ENCODE measurements at places on chromosomes 3 and 15.

DNA sequence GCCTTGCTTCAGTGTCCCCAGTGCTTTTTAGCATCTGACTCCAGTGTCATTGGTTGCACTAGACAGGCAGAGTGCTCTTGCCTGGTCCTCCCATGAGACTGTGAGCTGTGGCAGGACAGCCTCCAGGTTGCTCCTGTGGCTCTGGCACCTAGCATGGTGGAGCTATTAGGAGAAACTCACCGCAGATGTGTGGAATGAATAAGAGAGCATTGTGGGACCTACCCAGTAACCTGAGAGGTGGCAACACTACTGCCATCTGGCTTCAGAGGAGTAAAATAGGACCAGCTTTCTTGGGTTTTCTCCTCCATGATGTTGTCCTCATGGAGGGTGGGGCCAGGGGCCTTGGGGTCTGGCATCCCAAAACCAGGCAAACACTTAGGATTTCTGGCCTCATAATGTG, 183.6 kb downstream of the EPHB1 start:
- no peak for DNase-seq

DNA sequence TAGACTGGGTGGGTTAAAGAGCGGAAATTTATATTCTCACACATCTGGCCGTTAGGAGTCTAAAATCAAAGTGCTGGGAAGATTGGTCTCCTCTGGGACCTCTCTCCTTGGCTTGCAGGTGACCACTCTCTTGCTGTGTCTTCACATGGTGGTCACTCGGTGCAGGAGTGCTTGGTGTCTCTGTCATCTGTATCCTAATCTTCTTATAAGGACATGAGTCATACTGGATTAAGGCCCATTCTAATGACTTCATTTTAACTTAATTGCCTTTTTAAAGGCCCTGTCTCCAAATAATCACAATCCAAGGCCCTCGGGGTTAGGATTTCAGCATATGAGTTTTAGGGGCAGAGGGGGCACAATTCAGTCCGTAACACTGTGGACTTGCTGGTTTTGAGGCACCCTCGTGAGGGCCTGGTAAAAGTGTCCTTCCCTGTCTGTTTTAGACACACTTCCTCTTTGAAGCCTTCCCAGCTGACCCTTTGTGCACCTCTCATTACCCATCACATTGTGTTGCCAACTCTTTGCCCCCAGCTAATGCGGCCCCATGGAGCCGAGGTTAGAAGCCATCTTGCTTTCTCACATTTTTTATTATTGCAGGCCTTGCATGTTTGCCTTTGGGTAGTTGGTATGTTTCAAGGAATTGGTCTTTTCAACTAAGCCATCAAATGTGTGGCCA, 3.2 kb downstream of the XYLB start:
- no peak for DNase-seq

- DNase-seq, result peak; percentile 57
Measured at GRCh38 chr3:111539351-111540331, 2.4 kb upstream of the CD96 start.

- DNase-seq, result no peak
Measured at GRCh38 chr15:79957741-79958140, 13.3 kb downstream of the BCL2A1 start.

DNA sequence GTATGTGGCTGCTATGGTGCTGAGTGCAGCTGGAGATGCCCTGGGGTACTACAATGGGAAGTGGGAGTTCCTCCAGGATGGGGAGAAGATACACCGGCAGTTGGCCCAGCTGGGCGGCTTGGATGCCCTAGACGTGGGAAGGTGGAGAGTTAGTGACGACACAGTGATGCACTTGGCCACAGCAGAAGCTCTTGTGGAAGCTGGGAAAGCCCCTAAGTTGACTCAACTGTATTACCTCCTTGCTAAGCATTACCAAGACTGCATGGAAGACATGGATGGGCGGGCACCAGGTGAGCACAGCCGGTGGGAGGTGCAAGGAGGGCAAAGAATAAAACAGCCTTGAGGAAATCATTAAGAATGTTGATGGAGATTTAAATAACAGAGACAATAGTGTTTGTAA, 2.9 kb downstream of the ADPRH start:
- DNase-seq, result no peak

DNA sequence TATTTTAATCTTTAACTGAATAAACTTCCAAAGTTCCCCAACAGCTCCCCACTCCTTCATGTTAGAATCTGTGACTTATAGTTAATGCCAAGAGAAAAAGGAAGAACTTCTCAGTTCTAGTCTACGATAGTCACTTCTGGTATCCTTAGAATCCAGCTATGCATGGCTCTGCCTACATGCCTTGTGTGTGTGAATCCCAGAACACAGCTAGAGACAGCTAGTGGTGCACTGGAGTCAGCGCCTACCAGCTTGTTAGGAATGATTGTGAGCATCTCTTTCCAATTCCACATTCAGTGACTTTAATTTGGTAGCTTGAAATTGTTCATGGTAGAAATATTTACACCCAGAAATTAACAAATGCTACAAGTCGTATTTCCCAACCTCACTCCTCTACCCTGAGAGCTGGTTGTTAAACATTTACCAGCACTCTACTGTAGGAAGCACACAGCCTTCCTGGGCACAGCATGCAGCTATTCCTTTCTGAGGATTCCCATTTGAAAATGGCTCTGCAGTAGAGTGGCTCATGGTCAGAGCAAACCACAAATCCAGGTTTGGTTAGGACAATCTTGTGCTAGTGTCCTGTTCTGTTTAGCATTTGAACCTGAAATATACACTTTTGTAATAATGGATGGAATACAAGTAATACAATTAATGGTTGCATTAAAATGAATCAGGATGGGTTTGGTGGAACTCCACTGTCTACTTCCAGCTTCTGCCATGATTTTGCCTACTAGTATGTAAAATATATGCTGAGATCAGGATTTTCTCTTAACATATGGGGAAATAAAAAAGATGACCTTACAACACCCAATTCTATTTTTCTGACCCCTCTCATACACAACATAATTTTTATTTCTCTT, 371.0 kb upstream of the GBE1 start:
- no peak for DNase-seq

GRCh38 chr3:64299206-64299605, 73.9 kb upstream of the PRICKLE2 start:
- no peak for DNase-seq

- no peak for DNase-seq
Measured at GRCh38 chr3:156259896-156260295, 139.5 kb downstream of the KCNAB1 start.
